Stimulated activated CD8-positive, alpha-beta memory T cell treated with anti-CD3 and anti-CD28 coated beads, Interleukin-12 subunit alpha, Interleukin-12 subunit beta, amount 100 ng/mL, for 1 hour (primary cell): ENCODE measurements at places on chromosomes 6 and 20.

DNA sequence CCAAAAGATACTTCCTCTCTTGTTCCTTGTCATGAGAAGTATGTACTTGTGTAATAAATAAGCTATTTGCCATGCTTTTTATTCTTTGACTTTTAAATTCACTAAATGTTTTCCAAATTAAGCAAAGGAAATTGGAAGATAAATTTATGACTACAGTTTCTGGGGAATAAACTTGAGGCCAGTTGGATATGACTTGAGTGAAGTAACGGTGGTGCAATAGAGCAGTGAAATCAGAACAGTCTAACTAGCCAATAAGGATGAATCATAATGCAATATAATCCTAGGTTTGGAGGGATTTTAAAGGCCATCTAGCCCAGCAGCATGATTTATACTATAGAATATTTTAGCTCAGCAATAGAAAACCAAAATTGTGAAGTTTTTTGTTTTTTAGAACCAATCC is 183.8 kb upstream of the TCF21 start:
- DNase-seq: no peak

GRCh38 chr20:13671916-13672378 is 33.2 kb upstream of the TASP1 start:
- no peak for DNase-seq

DNA sequence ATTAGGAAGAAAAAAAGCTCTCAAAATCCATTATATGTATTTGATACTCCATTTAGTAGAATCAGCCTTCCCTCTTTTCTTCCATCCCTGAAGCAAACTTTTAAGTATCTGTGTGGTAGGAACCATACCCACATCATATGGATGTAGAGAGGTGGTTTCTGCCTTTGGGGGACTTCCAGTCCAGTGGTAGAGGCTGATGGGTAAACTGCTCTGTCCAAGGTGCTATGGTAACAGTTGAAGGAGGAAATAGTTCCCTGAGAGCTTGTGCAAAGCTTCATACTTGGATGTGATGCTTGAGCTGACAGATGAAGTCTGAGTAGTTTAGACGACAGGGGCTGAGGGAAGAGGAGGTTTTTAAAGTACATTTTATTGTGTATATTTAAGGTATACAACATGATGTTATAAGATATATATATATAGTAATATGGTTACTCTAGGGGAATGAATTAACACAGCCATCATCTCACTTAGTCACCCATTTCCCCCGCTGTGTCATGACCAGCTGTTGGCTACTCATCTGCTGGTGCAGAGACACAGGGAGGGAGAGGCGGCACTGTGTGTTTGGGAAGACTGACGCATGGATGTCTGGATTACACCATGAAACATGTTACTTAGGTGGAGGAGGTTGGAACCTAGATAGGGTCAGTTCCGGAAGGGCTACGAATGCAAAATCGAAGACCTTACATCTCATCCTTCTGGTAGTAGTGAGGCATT is 185.2 kb downstream of the FARS2 start:
- DNase-seq: no peak

DNA sequence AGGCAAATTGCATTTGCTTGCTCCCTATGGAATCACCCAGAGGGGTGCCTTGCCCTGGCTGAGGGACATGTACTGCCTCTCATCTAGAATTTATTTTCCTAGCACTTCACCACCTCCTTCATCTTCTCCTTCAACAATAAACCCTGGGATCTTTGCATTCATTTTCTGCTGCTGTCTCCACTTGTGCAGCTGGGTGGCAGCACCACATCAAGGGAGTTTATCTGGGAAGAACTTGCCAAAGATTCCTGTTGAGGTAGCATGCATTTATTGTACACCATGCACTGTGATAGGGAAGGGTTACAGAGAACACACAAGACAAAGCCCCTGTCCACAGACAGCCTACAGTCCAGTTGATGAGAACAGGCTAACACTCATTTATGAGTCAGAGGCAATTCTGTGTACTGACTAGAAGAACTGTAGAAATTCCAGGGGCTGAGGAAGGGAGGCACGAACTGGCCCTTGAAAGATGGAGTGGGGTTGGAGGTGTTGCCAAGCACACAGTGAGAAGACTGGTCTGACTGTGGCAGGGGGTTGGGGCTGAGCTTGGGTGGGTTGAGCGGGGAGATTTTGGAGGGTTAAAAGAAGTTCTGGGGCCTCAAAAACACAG is 17.5 kb downstream of the C20orf173 start:
- DNase-seq: no peak

DNA sequence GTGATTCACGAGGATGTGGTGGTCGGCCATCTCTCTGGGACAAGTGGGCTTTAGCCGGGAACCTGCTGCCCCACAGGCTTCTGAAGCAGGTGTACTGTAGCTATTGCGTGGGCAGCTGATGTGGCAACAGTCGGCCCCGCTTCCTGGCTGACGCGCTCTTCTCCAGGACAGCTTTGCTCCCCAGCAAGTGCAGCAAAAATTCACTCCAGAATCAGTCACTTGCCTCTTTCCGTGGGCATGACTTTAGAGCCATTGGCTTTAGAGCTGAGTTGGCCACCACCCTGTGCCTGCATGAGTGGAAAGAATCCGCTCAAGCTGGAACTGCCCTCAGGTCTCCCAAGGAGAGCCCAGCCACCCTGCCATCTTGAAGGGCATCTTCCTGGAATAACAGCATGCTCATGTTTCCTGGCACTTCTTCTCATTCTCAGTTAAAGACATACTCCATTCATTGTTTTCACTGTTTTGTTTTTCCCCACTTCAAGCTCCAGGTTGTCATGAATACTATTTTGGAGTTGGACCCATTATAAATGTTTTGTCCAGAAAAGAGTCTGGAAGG is 178.3 kb downstream of the ZDHHC14 start:
- DNase-seq: no peak

DNA sequence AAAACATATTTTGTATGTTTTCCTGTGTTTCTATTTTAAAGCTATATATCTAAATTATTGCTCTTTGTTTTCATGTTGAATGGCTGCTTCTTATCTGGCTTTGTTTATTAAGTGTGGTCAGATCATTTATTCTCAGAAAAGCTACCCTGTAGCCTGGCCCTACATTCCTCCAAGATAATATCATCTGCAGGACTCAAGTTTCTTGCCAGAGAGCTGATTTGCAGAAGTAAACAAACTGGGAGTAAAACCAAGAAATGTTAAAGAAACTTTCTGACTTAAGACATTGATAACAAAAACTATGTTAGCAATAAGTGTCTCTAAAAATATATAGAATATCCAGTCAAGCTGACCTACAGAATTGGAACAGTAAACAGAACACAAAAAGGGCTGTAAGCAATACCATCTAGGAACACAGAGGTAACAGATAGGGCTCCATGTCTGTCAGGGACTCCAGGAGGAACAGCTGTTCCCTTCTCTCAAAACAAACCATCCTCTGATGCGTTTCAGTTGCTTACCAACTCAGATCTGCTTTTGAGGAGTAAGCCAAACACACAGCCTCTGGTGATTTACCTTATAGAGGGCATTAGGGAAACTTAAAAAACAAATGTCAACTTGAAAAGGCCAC is 17.5 kb upstream of the CEP85L start:
- no peak for DNase-seq

DNA sequence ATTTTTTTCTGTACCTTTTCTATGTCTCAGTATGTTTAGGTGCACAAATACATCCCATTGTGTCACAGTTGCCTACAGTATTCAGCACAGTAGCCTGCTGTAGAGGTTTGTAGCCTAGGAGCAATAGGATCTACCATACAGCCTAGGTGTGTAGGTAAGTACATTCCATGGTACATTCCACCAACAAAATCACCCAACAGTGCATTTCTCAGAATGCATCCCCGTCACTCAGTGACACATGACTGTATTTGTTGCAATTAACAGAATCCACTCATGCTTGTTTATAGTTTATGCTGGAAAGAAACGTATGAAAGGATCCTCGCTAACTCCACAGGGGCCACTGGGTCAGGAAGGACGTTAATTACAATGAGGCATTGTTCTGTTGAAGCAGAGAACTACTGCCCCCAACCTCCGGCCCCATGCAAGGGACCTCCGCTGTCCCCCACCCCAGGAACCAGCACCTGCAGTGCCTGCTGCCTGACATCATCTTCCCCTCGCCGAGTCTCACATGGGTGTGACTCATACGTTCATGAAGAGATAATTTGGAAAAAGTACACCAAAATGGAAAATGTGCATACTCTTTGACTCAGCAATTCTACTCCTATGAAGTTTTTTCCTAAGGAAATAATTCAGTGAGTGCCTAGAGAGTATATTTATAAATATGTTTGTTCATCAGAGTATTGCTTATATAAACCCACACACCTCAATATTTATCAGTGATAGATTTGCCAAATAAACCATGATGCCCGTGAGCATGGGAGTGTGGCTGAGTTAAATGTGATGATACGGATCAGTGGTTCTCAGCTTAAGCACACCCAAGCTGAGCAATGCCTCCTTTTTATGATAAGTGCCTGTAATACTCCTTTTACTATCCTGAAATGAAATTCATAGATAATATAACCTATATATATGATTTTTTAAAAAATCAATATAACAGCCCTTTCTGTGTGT is 156.4 kb upstream of the ECI2 start:
- DNase-seq: no peak

DNA sequence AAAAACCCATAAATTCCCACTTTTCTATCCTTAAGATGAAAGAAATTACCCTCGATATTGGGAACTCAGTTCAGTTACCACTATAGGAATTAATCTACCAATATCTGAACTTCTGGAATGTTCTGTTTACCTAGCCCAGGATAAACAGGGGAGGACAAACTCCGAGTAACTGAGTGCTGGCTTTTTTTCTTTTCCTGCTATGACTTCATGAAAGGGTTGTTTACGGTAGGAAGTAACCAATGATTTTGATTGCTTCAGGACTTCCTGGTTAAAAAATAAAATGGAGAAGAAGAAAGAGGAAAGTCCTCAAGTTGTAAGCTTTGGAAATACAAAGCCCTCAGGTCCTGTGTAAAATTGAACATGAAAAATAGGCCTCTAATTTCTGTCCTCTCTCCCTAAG is 167.7 kb downstream of the ZNF217 start:
- no peak for DNase-seq
